ENCODE measurements at places on chromosomes 2 and 18. TPM values are rescaled to one million over a fixed set of nuclear protein-coding genes. Genes with fewer than 3 reads are reported as not detected.

DNA sequence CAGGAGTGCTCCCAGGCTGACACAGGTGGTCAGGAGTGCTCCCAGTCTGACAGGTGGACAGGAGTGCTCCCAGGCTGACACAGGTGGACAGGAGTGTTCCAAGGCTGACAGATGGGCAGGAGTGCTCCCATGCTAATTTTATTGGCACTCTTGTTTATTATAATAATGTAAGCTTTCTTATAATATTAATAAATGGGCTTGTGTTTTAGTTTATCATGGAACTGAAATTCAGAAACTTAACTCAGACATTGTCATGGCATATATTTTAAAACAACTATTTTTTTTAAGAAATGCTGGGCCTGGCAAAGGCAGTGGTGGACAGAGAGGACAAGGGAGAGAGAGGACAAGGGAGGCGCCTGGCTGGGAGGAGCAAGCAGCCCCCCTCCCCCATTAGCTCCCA is 18.7 kb downstream of the ANO7 start:
- DNase-seq: no peak

DNA sequence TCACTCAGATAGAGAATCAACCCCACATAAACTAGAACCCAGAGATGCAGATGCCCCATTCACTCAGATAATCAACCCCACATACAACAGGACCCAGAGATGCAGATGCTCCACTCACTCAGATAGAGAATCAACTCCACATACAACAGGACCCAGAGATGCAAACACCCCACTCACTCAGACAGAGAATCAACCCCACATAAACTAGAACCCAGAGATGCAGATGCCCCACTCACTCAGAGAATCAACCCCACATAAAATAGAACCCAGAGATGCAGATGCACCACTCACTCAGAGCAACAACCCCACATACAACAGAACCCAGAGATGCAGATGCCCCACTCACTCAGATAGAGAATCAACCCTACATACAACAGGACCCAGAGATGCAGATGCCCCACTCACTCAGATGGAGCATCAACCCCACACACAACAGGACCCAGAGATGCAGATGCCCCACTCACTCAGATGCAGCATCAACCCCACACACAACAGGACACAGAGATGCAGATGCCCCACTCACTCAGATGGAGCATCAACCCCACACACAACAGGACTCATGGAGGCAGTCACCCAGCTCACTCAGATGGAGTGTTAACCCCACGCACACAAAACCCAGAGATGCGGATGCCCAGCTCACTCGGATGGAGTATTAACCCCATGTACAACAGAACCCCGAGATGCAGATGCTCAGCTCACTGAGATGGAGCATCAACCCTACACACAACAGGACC is 11.7 kb downstream of the TMEM18 start:
- DNase-seq: no peak

GRCh38 chr18:74819433-74820059 is 221.9 kb downstream of the ZNF407 start:
- no peak for DNase-seq

Gene GALM
- 6.2 TPM for total RNA-seq

GRCh38 chr18:77059294-77059916 is 73.2 kb downstream of the MBP start:
- no peak for DNase-seq

DNA sequence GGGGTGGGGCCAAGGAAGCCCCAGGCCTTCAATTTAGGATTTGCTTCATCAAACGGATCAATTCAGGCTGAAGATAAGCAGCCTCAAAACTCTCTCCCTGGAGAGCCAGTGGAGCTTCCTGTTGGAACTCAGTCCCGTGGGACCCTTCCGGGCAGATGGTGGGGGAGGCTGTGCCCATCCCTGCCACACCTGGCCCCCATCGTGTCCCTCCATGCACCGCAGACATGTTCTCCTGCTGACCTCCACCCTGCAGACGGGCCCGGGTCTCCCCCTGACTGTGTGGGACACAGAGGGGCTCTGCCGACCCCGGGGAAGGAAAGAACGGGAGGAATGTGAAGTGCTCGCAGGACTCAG is 144.2 kb downstream of the TPO start:
- no peak for DNase-seq

DNA sequence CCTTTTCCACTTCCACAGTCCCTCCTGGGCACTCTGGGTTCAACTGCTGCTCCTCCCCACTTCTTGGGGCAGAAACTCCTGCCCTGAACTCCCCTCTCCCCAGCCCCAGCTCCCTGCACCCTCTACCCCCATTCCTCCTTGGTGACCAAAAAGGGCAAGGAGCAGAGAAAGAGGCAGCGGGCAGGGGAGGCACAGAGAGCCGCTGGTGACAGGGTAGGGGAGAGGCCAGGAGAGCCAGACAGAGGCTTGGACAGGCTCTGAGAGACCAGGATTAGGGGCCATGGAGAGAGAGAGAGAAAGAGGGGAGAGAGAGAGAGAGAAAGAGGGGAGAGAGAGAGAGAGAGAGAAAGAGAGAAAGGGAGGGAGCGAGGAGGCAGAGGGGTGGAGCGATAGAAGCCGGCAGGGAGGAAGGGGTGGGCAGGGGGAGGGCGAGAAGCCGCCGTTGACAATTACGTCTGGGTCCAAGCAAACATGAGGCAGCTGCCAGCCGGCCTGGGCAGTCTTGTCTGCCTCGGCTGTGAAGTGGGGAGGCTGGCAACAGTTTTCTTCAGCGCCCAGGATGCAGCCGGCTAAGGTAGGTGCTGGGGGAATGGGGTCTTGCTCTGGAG is at the start of gene KCNIP3:
TSS of gene KCNIP3 (plus strand) at position 468 of the 608 bp plus-strand sequence. CDS start at position 560, 92 bp downstream.
- DNase-seq: peak; percentile 36

DNA sequence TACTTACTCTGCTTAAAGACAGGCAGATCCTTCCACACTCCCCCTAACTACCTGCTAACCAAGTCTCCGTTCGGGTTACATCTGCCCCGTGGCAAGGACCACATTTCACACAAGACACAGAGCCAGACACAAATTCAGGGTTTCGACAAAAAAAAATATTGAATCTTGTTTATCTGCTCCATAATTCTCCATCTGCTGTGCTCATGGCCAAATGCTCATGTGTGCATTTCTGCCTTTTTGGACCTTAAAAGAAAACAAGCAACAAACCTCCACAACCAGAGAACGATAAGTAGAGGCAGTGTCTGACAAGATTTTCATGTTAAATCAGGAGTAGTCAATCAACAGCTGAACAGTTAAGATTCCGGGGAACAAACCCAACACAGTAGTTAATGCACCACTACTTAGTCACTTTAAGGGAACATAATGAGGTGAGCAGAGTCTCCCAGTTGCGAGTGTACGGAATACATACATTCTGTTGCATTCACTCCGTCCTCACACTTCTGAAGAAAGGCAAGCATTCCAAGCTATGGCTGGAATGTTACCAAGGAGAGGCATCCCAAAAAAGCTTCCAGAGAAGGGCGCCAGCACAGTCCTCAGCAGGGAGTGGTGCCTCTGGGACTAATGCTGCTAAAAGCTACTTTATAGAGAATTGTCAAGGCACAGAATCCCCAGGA is 121.0 kb downstream of the ANKRD44 start:
- no peak for DNase-seq

DNA sequence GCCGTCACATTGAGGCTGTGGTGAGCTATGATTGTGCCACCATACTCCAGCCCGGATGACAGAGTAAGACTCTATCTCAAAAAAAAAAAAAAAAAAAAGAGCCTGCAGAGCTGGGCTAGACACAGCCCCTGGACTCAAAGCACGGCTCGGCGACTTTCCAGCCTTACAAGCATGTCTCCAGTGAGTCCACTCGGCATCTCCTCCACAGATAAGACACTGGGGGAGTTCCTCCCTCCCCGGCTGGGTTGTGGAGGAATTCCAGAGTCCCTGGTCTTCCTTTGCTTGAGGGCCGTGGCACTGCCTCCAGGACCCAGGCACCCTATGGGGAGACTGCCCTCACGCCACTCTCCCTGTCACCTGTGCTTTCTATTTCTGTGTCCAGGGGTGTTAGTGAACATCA is 30.9 kb upstream of the RPL31 start:
- no peak for DNase-seq

DNA sequence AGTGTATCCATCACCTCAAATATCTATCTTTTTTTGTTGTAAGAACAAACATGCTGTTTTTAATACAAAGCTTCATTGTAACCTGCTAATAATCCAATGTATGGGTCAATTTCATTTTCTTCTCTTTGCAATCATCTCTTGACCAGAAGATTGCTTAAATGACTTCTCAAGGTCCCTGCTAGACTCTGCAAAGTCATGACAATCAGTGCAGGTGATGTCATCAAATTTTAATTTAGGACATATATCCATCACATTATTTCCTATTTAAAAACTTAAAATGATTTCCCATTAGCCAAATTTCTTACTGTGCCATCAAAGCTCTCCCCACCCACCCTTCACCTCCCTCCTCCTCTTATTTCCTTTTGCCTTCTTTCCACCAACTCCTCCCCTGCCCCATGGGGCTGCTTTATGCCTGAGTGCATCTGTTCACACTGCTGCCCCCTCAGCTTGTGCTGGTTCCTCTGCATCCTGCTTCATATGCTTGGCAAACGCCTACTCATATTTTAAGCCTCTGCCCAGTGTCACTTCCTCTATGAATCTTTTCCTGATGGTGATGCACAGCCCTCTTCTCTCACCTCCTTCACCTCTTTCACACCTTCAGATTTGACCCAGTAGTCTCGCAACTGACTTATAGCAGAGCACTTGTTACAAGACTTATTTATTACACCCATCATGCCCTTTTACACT is 20.3 kb downstream of the PLEK start:
- DNase-seq: peak; percentile 35

- no peak for DNase-seq
Measured at GRCh38 chr2:5020116-5020875, 671.9 kb upstream of the SOX11 start.

DNA sequence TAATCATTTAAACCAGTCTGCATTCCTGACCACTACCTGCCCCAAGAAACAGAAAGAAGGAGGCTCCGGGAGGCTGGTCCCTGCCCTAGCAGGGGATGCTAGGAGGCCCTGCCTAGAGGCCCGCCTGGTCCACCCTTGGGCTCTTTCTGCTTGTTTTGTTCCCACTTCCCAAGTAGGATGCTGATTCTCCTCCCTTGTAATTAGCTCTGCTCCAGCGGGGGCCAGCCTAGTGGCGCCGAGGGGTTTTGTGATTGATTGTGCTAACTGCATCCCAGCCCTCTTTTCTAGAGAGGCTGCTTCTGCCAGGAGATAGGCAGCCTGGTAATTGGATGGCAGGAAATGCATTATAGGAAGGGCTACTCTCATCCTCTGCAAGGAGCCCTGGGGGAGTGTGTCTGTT is 220.0 kb downstream of the LOXHD1 start:
- DNase-seq: no peak

- no peak for DNase-seq
Measured at GRCh38 chr2:71886241-71886640, 261.4 kb downstream of the CYP26B1 start.

DNA sequence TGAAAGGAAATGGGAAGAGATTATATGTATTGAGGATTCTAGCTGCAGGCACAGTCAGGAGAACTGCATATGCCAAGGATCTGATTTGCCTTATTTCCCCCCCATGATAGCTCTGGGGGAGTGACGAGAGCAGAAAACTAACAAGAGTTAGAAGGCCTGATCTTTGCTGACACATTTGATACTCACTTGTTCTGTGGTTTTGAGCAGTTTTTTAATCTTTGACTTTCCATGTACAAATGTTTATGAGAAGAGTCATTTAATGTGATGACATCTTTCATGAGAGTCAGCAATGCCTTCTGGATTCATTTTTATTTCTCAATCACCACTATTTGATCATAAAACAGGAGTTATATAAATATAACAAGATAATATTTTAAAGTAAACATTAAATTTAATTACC is 12.7 kb upstream of the SERPINB7 start:
- no peak for DNase-seq

- DNase-seq: no peak
Measured at GRCh38 chr2:140542627-140543026, 1588.2 kb downstream of the LRP1B start.

DNA sequence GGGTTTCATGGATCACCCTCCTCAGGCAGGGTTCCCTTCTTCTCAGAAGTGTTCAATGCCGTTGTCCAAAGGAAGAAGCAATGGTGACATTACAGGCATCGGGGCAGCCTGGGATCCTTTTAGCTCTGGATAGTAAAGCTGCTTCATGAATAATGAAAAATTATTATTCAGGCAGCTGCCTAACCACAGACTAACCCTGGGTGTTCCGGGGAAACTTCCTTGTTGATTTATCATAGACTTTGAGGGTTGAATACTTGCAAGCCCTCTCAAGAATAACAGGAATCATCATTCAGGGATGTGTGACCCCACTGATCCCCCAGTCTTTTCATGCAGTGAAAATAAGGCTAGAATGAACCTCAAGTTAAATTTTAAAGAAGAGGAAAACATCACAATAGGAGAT is 419.4 kb downstream of the MEIS1 start:
- DNase-seq: no peak

DNA sequence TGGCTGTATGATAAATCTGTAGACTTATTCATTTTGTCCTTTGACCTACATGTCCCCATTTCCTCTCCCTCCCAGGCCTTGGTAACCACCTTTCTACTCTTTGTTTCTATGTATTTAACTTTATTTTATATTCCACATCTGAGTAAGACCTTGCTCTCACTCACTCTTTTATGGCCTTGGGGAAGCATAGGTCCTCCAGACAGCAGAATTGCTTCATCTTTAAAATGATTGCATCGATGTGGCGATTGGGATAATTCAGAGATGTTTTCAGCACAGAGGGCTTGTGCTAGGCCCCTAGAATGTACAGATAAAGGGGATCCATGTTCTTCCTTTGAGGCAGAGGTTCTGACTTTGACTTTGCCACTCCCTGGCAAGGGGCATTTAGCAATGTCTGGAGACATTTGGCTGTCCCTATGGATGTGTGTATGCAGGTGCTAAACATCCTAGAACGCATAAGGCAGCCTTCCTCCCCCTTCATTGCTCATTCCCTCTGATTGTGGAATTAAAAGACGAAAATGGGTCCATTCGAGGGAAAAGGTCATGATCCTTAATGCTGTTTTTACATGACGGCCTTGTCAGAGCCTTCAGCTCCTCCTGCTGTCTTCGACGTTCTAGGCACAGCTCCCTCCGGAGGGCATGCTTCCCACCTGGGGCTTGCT is 1.2 kb upstream of the GPR39 start:
- DNase-seq: no peak

GRCh38 chr2:2530334-2530733 is 199.3 kb upstream of the MYT1L start:
- DNase-seq: no peak

DNA sequence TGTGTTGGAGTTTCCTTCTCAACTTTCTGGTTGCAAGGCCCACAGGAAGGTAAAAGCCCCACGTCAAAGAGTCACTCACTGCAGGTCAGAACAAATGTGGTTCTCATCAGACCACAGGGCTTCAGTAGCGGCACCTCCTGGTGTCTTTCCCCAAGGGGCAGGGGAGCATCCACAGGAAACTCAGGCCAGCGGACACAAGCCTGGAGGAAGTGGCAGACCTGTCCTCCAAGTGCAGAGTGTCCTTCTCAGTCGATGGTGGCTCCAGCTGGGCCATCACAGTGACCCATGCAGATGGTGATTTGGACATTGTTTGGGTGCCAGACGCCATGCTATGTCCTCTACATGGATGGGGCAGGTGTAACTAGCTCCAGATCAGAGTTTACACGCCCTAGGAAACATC is 84.9 kb downstream of the ACKR3 start:
- no peak for DNase-seq

GRCh38 chr2:119385466-119385865 is 18.7 kb downstream of the DBI start:
- no peak for DNase-seq

Data from hematopoietic multipotent progenitor cell (in vitro differentiated cells).